ENCODE measurements at places on chromosomes 3 and 15. TPM values are rescaled to one million over a fixed set of nuclear protein-coding genes. Genes with fewer than 3 reads are reported as not detected.

Gene CD200R1
- 0.14 TPM for total RNA-seq

Gene MEX3B
- total RNA-seq = 9.6 TPM

Gene AADACL2
- not detected for total RNA-seq

Gene DUOXA2
- total RNA-seq = not detected

Gene LRRC31
- total RNA-seq = not detected

Gene ZNF385D
- not detected for total RNA-seq

Gene TM4SF18
- not detected for total RNA-seq

Gene KLHL6
- total RNA-seq = under 0.01 TPM

Gene SCN11A
- total RNA-seq = under 0.01 TPM

Gene POLR2H
- total RNA-seq = 74.4 TPM

All from placental pericyte (primary cell).